ENCODE measurements at places on chromosomes 13 and 19.

DNA sequence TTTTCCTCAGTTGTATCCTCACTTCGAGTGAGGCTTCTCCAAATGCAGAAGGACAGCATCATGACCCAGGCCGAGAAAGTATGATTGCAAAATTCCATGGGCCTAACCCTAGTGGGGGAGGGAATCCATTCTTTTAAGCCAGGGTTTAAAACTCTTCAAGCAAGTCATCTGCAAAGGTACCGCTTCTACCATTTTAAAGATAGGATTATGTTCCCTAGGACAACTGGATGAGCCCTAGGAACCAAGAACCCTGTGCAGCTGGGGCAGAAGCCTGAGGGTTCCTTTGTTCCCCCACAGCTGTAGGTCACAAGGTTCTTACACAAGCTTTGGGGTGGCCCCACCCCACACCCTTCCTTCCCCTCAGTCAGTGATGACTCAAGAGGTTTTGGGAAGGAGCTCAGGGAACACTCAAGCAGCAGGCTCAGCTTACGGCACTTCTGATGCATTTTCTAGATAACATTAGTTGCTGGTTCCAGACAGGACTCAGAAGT lies 13.5 kb downstream of the ARL11 start:
- no peak for DNase-seq

DNA sequence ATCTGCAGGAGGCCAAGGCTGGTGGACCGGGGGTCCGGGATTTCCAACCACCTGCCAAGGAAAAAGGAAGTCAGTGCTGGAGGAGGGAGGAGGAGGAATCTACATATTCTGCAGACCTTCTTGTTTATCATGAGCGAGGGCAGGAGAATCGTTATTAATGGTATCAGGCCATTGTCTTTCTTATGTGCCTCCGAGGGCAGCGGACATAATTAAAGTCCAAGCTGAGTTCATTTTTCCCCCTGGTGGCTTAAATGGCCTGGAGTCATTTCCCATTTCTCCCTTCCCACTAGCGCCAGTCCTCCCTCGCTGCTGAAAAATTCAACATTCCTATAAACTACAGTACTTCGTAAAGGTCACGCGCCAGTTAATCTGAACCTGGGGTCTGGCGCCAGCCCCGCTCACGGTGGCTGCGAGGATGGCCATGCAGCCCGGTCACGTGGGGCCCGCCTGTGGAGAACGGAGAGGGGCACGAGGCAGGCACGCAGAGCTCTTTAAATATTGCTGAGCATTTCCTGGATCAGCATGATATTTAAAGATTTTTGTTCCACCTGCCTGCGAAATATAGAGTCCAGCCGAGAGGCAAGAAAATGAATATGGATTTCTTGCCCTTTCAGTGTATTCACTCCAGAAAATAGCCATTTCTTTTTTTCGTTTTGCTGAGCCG lies 85.2 kb upstream of the PCDH8 start:
- no peak for DNase-seq

- no peak for DNase-seq
Measured at GRCh38 chr13:108407495-108407894, 138.0 kb downstream of the TNFSF13B start.

GRCh38 chr13:46575818-46576221 lies 22.9 kb downstream of the LRCH1 start:
- DNase-seq = no peak

DNA sequence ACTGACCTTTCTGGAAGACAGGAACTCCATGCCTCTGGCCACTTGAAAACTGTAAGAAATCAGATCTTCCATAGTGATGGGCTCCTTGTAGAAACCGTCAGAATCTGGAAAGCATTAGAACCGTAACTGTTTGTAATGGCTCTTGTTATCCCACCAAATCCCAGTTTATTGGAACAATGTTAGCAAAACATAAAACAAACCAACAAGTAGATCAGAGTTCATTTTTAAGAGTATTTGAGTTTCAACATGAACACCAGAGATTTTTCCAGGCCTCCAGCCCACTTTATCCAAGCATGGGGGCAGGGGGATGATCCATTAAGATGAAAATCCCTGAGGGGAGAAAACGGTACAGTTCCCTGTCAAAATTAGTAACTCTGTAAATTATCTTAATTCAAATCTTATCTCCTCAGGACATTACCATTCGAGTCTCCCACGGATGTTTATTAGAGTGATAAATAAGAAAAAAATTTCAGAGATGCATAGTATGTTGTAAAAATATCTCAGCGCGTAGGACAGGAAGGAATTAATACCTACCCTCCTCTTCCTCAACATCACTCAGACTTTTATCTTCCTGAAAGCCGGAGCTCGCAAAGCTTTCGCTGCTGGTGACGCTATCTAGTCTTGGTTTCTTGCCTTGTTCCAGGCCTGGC lies 172.5 kb downstream of the FLT1 start:
- no peak for DNase-seq

DNA sequence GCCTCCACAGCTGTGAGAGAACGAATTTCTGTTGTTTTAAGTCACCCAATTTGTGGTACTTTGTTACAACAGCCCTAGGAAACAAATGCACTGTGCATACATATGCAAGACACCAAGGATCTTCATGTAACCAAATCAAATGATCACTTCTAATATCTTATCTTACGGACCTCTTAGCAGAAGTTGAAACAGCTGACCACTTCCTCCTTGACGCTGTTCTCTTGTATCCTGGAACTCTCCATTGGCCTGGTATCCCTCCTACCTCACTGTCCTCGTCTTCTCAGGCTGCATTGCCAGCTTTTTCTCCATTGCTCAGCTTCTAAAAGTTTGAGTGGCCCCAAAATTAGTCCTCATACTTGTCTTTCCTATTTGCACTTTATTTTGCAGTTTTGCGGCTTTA lies 200.4 kb downstream of the DLEU7 start:
- DNase-seq = no peak

GRCh38 chr19:33055718-33056117 lies 9.0 kb downstream of the RHPN2 start:
- no peak for DNase-seq

DNA sequence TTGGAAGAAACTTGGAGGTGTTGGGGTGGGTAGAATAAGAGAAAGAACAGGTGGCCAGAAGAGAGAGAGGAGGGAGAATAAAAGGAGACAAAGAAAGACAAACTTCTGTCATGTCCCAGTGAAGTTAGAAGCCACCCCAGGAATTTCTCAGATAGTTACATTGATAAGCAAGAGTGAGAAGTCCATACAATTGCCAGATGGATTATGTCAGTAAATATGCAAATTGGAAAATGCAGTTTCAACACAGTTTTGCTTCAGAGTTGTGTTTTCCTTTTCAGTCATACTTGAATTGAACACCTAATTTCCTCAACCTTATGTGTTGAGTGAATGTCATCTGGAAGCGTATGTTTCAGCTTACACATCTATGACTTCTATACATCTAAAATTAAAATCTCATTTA lies 139.2 kb downstream of the RXFP2 start:
- DNase-seq = no peak

DNA sequence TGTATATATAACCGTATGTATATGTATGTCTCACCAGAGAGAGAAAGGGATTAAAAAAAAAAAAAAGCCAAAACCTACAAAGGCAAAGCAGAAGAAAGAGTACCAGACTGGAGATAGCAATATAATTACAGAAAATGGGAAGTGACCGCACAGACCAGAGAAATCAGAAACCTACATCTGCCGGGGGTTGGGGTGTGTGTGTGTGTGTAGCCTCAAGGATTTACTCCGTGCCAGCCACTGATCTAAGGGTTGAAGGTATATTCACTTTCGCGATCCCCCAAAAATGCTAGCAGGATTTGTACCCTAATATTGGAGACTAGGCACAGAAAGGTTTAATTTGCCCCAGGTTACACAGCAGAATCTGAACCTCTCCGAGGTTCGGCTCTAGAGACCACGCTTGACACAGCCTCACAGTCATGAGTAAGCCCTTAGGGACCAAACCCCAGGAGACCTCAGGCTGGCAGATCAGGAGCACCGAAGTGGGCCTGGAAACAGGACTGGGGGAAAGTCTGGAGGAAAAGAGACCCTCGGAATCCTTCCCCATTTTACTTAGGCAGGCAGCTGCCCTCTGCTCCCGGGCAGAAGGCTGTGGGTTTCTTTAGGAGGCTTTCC lies 14.8 kb downstream of the ARL11 start:
- DNase-seq = no peak

- no peak for DNase-seq
Measured at GRCh38 chr19:21588065-21588601, 82.7 kb downstream of the ZNF429 start.

DNA sequence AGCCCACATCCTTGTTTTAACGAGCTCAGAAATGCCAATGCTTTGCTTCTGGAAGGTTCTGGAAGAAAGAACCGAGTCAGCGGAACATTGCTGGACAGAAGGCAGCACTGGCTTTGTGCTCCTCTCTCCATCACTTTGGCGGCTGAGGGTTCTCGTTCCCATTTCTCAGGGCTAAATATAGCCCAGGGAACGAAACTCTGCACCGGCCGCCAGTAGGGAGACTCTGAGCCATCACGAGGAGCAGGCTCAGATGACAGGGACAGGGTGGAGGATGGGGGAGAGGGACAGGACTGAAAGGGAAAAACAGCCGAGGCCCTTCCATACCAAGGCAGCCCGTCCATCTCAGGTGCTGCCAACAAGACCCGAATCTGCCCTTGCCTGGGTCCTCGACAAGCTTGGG lies 166.4 kb downstream of the CACNA1A start:
- no peak for DNase-seq

GRCh38 chr13:109101550-109102144 lies 472.2 kb downstream of the MYO16 start:
- no peak for DNase-seq

- no peak for DNase-seq
Measured at GRCh38 chr19:56476093-56476492, 1.1 kb downstream of the ZNF667 start.

- DNase-seq = no peak
Measured at GRCh38 chr13:73732350-73732749, 401.9 kb downstream of the KLF12 start.

- no peak for DNase-seq
Measured at GRCh38 chr13:101712026-101712348, 259.5 kb downstream of the ITGBL1 start.

DNA sequence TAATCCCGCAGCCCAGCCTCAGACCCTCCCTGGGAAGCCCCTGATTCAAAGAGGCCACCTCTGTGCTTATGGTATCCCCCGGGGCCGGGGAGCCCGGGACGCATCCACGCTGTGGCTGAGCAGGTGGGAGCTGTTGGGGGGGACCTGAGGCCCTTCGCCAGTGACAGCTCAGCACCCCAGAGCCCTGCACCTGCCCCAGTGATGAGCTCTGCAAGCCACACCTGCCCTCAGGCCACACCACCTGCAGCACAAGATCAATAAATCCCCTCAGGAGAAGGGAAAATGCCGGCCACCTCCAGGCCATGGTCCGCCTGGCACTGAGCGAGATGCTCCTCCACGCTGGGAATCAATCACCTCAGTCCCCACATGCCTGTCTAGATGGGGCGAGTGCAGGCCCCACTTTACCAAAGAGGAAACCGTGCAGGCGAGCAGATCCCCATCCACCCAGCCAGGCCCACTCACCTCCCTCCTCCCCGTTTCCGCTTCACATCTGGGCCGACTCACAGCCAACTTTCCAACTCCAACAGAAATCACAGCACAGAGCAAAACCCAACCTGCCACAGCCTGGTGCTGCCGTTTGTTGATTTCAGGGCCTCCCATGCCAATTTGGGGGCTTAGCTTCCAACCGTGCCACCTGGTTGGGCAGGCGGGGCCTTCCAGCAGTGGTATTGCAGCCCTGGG lies 12.8 kb downstream of the MOB3A start:
- no peak for DNase-seq

GRCh38 chr13:96003304-96003703 lies 49.9 kb downstream of the UGGT2 start:
- DNase-seq = no peak

DNA sequence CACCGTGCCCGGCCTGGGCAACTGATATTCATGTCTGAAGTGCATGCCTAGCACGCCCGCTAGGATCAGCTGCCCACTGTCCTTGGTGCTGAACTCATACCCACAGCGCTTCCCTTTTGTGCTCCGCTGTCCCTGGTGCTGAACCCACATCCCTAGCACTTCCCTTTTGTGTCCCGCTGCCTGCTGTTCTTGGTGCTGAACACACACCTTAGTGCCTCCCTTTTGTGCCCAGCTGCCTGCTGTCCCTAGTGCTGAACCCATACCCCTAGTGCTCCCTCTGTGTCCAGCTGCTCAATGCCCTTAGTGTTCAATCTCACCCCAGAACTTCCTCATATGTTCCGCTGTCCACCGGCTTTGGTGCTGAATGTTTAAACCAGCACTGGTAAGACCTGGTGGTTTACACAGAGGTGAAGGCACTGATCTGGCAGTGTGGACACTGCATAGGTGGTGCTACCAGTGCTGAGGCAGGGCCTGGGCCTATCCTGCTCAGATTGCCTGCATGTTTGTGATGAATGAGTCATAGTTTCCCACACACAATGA lies 26.3 kb upstream of the SIGLEC11 start:
- peak; percentile 31 for DNase-seq

GRCh38 chr13:112181336-112182067 lies 114.6 kb downstream of the SOX1 start:
- DNase-seq = no peak

- DNase-seq = no peak
Measured at GRCh38 chr13:25463496-25463895, 91.7 kb downstream of the ATP8A2 start.
